ENCODE measurements at places on chromosomes 1 and 21.

GRCh38 chr21:44000360-44000759 is 11.7 kb upstream of the TRAPPC10 start:
- no peak for DNase-seq

DNA sequence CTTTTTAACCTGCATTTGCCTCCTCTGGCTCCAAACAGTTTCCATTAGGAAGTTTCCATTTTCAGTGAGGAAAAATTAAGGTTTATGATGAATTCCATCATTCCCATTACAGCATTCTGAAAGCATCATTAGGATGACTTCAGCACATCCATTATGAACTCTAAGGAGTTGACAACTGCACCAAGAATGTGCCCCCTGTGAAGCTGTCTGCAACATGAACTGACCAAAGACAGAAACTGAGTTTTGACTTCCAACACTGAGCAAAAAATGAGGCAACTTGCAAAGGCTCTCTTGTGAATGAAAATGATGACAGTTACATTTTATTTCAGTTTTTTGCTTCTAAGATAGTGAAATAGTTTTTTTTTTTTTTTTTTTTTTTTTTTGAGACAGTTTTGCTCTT is 18.3 kb upstream of the KCNE1 start:
- DNase-seq, result no peak

DNA sequence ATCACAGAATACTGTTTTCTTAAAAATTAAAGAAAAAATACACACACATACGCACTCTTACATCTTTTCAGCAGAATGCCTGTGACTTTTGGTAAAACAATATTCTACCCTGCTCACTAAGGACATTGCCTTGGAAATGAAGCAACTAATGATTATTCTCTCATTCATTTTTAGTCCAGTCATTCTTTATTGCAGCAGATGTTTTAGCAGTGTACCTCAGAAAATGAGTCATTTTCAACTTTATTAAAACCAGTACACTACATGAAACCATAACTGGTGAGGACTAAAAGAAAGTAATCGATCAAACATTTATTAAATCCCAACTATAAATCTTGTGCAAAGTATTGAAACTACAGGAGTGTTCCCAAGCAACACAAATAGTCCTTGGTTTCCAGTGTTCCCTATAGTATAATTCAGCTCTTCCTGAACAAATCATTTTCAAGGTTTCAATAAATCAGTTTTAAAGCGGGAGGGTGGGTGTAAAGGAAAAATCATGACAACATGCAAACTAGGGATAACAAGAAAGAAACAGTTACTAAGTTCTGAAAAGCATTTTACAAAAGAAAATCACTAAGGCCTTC is 114.2 kb downstream of the ADGRL4 start:
- no peak for DNase-seq

DNA sequence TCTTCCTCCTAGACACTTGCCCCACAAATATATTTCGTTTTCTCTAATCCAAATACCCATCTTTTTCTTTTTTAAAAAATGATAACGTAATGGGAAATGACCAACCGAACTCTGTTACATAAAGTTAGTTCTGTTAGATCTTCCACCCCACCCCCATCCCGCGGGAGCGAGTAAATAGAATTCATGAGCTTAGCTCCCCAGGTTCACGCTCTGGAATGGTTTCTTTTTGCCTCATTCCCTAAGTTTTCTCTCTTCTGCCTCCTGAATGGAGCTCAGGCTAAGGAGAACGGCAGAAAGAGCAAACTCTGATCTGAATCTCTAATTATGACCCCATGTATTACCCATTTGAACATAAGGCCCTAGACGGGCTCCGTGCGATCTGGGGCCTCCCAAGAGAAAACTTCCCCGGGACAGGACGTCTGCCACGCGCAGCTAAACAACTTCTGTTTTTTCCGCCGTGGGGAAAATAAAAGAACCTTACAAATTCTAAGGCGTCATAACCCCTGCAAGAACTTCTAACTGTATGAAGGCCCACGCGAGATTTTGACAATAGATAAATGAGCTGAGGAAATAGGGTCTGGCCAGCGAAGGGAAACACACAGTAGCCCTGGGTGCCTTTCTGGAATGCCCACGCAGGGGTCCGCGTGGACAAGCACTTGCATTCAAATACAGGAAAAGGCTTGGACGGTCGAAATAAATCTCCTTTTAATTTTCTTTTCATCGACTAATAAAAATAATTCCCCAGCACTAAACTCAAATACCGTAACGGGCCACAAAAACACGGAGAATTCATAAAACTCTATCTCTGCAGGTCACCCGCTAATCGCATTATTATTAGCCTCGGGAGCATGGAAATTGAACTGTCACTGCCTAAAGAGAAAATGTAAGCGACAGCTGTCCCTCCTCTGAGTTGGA is 2.2 kb downstream of the TBX15 start:
- DNase-seq, result no peak

GRCh38 chr1:182845379-182845778 is 6.2 kb downstream of the DHX9 start:
- no peak for DNase-seq

Data from DMS79 (cell line).